Stimulated activated CD4-positive, alpha-beta T cell treated with anti-CD3 and anti-CD28 coated beads, Interleukin-12 subunit alpha, Interleukin-12 subunit beta, amount 100 ng/mL, for 4 hours (primary cell): ENCODE measurements at places on chromosomes 16 and 17.
A peak's percentile ranks its signal among the peaks of the same experiment; 100 is the strongest.

DNA sequence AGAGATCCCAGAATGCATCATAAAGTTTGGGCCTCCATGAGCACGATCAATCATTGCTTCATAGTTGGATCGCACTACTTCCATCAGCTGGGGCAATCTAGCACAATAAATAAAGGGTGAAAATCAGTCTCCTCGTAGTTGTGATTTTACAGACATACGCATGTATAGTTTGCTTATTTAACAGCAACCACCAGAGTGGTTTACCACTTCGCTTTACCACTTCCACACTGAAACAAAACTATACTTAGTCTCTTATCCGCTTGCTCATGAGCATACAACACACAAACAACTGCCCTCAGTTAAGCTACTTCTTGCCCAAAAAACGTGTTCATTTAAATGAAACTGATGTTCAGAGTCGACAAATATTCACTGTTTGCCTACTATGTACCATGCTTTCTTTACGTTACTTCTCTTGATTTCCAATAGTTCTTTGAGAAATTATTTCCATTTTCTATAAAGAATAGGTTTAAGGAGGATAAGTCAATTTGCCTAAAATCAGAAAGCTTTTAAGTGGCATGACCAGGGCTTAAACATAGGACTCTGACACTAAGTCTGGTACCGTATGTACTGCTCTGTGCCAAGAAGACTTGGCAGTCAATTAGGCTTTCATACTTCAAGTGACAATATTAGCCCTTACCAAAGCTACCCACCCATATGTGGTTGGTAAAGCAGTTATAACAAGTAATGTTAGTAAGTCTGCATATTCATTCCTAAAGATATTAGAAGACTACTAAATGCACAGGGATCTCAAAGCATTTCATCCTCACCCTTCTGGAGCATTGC, 22.0 kb downstream of the SETD6 start:
- no peak for DNase-seq

DNA sequence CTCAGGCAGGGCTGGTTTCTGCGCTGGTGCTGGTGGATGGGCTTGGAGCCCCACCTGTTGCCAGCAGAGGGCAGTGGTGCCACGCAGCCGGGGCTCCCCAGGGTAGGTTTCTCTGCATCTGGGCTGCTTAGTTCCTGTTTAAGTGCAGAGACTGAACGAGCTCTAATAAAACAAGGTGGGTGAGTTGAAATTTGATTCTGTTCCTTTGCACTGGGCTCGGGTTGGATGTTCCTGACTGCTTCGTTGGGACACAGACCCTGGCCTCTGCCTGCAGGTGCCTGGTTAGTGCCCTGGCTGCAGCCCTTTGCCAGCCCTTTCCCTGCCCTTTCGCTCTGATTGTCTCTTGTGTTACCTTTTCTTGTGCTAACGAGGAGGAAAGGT, 30.0 kb downstream of the TBCD start:
- peak; percentile 81 for DNase-seq

GRCh38 chr16:69276148-69277115, 34.7 kb upstream of the VPS4A start:
- DNase-seq: no peak

DNA sequence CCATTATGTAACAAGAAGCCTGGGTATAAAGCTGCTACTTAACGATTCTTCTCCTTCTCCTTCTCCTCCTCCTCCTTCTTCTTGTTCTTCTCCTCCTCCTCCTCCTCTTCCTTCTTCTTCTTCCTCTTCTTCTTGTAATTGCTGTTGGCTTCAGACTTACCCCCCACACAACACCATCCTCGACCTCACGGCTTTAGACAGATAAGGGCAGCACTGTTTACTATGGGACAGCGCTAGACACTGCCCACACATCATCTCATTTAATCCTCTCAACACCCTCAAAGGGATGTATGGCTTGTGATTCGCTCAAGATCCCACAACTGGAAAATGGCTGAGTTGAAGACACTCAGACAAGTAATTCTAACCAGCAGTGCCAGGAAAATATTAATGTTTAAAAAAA, 60.6 kb upstream of the NOG start:
- no peak for DNase-seq

- no peak for DNase-seq
These were observed 7.5 kb upstream of the SNTB2 start for GRCh38 chr16:69179328-69180010.

DNA sequence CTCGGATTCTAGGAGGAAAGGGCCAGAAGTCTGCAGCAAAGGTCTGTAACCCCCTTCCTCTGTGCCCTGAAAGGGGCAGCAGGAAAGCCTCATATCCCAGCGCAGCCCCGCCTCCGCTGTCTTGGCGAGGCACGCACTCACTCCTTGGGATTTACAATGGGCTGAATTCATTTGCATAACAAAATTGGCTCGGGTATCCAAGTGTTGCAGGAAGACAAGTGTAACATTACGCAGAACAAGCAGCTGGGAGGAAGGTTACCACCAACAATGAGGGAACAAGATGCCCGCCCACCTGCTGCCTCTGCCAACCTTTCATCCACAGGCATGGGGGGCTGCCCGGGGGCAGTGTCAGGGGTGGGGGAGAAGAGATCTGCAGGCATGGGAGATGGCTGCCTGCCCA, 130.4 kb downstream of the MRM1 start:
- DNase-seq: no peak

GRCh38 chr16:24800586-24800985, 45.2 kb upstream of the SLC5A11 start:
- no peak for DNase-seq

DNA sequence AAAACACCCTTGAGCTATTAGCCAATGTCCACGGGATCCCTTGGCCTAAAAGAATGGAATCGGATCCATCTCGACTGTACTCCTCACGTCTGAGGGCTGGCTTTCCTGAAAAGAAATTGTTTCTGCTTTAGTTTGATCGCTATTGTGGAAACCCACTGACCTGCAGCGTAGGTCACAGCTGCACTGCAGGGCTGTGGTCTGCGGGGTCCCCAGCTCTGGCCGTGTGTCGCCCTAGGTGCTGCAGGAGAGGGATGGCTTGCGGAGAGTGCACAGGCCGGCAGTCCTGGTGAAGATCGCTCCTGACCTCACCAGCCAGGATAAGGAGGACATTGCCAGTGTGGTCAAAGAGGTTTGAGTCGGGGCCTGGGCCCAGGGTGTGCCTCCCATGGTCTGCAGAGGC, 13.6 kb downstream of the DHODH start:
- no peak for DNase-seq

DNA sequence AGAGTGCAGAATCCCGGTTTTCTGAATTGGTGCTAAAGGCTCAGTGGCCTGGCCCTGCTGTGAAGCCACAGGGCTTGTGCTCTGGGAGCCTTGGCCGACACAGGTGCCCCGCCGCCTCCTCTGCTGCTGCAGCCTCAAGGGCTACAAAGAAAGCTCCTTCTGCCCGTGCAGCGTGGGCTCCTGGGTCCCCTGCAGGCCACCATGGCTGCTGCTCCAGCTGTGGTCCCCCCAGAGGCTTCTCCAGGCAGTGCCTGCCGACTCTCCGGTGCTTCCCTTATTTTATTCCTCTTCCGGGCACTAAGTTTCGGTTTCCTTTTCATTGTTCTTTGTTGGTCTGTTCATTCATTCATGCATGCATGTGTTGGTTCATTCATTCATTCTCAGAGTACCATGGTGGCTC, 53.1 kb downstream of the CMIP start:
- no peak for DNase-seq

GRCh38 chr17:21467739-21468490, 91.8 kb downstream of the KCNJ12 start:
- no peak for DNase-seq

- DNase-seq: peak; percentile 91
These were observed 1.4 kb downstream of the PHF23 start for GRCh38 chr17:7237761-7238419.
